ENCODE measurements at places on chromosomes 12 and 14. TPM values are rescaled to one million over a fixed set of nuclear protein-coding genes. Genes with fewer than 3 reads are reported as not detected.
A peak's percentile ranks its signal among the peaks of the same experiment; 100 is the strongest.

DNA sequence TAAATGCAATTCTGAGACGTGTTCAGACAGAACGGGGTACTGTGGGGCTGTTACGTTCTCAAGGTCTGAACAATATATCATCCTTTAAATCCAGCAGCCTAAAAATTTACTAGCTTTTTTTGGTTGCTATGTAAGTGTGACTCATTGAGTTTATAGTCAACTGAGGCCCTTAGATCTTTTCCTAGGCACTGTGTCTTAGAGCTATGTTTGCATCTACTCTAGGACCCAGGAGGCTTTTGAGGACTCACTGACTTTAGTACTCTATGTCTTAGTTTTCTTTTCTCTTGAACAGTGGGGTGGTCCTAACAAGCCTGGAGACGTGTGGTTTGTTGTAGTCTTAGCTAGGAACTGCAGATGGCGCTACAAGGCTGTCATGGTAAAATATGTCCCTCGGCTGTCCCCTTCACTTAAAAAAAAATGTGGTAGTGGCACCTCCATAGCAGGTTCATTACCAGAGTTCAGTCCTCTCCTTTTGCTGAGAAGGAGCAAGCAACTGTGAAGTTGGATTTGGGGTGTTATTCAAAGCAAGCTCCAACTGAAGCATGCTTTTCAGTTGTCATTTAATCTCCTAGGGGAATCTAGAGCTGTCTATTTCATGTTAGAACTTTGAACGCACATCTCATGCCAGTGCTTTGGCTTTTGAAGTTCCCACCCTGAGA is 8.7 kb upstream of the SPATS2 start:
- peak; percentile 65 for DNase-seq

GRCh38 chr12:85575120-85576096 is 260.8 kb downstream of the RASSF9 start:
- DNase-seq = peak; percentile 3

The NUMB gene
- 66.3 TPM for total RNA-seq

DNA sequence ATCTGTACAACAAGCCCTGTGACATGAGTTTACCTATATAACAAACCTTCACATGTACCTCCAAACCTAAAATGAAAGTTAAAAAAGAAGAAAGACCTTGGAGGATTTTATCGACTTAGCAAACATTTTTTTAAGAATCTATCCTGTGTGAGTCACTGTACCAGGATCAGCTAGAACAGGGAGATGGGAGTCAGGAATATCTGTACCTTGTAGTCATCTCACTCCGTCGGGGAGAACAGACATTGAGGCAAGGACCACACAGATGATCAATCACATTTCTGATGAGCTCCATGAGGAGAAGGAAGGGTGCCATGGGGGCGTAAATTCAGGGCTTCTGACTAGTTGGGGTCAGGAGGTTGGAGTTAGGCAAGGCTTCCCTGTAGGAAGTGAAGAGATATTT is 310.6 kb downstream of the VRK1 start:
- no peak for DNase-seq

DNA sequence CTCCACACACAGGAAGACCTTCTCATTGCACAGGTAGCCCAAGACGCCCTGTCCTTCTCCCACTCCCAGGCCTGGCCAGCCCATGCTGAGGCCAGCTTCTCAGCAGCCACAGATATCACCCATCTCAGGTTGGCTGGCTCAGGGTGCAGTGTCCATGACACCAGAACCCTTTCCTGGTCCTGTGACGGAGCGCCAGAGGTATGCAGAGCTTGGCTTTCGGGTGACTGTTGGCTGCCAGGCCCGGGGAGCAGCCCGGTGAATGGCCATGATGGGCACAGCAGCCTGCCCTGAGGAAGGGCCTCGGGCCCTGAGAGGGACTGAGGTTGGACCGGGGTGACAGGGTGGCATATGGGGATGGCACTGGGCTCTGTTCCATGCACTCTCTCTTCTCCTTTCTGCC is 173.4 kb downstream of the TSPAN9 start:
- no peak for DNase-seq

DNA sequence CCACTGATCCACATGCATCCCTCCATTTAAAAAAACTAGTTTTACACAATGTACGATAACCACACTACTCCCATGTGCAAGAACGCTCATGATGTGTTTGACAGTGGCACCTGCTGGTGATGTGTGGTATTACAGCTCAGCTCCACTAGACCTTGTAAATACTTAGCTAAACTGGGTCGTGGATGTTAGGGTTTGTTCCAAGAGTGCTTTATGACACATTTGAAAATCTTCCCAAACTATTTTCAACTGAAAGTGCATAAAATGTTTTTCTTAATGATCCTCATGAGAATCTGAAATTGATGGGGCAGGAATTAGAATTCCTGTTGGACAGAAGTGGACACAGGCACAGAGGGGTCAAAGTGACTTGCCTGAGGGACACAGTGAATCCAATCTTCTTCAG is 99.2 kb downstream of the SCARB1 start:
- DNase-seq = no peak

- no peak for DNase-seq
These were observed 77.7 kb downstream of the PAPOLA start for GRCh38 chr14:96579855-96580254.

DNA sequence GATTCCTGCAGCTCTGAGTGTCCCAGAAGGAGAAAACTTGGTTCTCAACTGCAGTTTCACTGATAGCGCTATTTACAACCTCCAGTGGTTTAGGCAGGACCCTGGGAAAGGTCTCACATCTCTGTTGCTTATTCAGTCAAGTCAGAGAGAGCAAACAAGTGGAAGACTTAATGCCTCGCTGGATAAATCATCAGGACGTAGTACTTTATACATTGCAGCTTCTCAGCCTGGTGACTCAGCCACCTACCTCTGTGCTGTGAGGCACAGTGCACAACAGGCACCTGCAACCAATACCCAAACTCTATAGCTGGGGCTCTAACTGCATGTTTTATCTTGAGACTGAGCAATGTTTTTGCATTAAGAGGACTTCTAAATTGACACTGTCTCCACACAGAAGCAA is 379.2 kb upstream of the OR4E1 start:
- DNase-seq = peak; percentile 19

The CYP46A1 gene
- 0.10 TPM for total RNA-seq

DNA sequence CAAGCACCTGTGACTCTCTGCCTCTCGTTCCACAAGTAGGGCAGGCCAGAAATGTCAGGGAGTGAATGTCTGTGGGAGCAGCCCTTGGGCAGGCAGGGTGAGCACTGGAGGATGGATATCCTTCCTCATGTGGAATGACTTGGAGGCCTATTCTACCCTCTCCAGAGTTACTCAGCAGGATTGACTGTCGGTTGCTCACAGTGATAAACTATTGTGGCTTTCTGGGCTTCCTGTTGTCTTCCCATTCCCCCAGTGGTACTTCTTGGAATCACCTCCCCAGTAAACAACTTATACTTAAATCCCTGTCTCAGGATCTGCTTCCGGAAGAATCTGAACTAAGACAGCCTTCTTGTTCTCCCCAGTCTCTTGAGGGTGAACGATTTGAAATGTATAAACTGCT is 79.6 kb upstream of the MANSC4 start:
- no peak for DNase-seq

GRCh38 chr12:109571773-109572505 is 1.4 kb downstream of the MMAB start:
- no peak for DNase-seq

- DNase-seq = peak; percentile 23
These were observed 988 bp upstream of the TMEM263 start for GRCh38 chr12:106954462-106955376.

DNA sequence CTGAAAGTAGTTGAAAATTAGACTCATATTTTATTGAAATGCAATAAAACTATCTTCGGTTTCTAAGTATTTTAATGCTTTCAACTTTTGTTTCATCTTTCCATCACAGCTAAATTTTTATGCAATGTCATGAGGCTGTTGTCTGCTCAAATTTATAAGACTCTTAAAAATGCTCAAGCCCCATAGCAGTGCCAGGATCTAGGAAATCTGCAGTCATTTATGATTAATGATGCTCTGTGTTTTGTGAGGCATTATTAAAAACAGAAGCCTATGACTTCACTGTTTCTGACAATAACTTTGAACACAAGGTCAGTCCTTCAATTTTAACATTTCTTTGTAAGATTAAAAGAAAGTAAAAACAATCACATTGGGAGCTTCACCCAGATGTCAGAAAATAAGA is 112.5 kb downstream of the ALX1 start:
- DNase-seq = no peak

GRCh38 chr12:647385-648085 is 15.7 kb downstream of the NINJ2 start:
- DNase-seq = no peak

DNA sequence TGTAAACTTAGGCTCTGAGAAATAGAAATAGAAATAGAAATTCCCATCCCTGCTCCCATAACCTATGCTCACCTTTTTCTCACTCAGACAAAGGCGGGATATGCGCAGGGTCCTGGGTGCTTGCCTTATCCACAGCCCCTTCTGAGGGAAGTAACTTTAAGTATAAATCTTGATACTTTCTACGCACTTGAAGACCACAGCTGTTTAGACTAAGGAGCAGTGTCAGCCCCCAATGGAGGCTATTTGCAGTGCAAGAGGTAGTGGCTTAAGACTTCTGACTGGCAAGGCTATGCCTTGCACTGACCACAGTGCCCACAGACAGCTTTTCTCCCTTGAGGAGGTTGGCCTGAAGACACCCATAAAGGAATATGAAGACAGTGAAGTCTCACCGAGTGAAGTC is 35.2 kb downstream of the ASCL1 start:
- DNase-seq = no peak

Measured in activated T-cell treated with anti-CD3 and anti-CD28 coated beads, Interleukin-2, amount 50 U/mL, for 72 hours (primary cell).